ENCODE measurements at places on chromosomes 7 and 10. TPM values are rescaled to one million over a fixed set of nuclear protein-coding genes. Genes with fewer than 3 reads are reported as not detected.

- H3K36me3 ChIP-seq: peaks cover 4% of the 10 kb centered on the region
- peaks cover 13% of the 10 kb centered on the region for H3K27me3 ChIP-seq
- H3K4me3 ChIP-seq: no peak overlapping the region
Measured at GRCh38 chr7:956031-956430, 1.6 kb upstream of the ADAP1 start.

DNA sequence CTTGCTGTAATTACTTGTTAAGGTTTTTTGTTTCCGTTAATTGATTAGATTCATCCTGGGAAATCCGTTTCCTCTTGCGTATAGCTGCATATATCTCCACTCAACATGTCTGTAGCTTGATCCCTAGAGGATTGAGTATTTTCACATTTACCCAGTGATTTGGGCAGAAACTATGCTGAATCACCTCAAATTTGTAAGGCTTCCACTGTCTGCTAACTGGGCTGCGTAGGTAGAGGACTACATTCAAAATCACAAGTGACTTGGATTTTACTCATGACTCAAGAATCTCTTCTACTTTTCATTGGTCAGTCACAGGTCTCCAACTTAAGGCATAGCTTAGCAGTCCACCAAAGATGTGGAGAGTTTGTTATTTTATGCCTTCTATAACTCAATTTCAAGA, 141.8 kb downstream of the POLR1F start:
- H3K4me3 ChIP-seq: no peak overlapping the region
- no peak for DNase-seq
- no peak overlapping the region for H3K27ac ChIP-seq
- H3K4me1 ChIP-seq: no peaks in the 10 kb centered on the region
- no peaks in the 10 kb centered on the region for H3K27me3 ChIP-seq

DNA sequence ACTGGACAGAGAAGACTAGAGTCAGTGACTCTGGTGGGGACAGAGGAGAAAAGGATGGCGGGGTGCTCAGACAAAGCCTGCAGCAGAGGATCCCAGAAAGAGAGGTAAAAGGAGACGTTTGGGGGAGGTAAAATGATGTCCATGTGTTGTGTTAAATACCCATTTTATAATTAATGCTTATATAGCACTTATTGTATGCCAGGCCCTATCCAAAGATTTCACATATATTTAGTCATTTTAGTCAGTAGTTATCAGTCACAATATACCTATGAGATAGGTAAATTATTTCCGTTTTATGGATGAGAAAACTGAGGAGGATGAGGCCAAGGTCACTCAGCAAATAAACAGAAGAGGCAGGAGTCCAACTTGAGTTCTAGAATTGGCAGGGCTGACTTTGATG, 144.6 kb upstream of the SEMA3E start:
- DNase-seq: no peak
- no peaks in the 10 kb centered on the region for H3K36me3 ChIP-seq
- H3K27me3 ChIP-seq: no peaks in the 10 kb centered on the region
- H3K4me3 ChIP-seq: no peak overlapping the region
- H3K4me1 ChIP-seq: no peaks in the 10 kb centered on the region

DNA sequence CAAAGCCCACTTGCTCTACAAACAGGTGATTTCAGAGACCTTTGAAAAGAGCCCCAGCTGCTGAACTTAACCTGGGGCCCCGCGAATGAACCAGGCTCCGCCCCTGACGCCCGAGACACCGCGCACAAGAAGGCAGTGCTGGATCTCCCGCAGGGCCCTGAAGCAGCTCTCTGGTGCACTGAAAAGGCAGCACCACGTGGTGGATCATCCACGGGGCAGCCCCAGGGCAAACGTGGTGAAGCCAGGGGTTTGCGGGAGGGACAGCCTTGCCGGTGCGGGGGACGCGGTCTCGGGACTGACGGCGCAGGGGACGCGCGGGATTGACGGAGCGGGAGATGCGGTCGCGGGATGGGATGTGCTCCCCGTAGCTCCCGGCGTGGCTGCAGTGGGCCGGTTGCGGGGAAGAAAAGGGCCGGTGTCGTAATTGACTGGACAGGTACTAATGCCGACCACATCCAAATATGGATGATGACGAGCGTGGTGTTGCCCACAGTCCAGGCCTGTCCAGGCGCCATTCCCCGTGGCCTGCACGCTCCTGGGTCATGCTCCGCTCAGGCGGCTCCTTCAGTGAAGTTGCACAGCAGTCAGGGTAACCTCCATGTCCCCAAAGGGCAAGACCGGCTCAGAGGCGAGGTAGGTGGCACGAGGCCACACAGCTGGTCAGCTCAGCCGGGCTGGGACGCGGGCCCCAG, 421.1 kb downstream of the DNAJB6 start:
- no peak overlapping the region for H3K27ac ChIP-seq
- H3K4me1 ChIP-seq: no peaks in the 10 kb centered on the region
- H3K36me3 ChIP-seq: peaks cover 9% of the 10 kb centered on the region
- DNase-seq: no peak
- no peak overlapping the region for H3K4me3 ChIP-seq

DNA sequence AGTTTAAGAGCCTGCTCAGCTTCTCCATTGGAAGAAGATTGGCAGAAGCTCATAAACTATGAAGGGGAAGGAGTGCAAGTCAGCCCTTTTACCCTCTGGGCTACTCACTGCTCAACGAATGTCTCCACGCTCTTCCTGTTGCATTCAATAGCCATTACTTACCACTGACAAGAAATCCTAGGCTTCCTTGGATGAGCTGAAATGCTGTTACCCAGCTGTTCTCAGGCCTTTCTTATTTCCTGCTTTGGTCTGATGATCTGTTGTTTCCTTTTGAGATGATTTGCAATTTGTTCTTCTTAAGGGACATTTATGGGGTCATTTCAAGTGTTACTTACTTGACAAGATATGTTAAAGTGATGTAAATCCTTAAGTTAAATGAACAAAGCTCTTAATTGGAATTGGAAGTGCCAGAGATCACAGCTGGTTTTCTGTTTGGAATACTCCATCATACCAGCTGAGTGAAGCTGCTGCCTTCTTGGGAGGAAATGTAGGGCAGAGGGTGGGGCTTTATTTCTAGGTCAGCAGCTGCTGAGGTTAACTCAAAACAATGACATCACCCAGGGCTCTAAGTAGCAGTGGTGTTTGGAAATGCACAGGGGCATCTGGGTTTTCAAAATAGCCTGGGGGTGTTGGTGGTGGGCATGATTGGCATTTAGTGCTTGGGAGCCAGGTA, 170.0 kb downstream of the PRKCQ start:
- no peaks in the 10 kb centered on the region for H3K27me3 ChIP-seq
- peak overlapping the region; percentile 96 for H3K27ac ChIP-seq
- DNase-seq: peak; percentile 20
- H3K4me3 ChIP-seq: no peak overlapping the region

DNA sequence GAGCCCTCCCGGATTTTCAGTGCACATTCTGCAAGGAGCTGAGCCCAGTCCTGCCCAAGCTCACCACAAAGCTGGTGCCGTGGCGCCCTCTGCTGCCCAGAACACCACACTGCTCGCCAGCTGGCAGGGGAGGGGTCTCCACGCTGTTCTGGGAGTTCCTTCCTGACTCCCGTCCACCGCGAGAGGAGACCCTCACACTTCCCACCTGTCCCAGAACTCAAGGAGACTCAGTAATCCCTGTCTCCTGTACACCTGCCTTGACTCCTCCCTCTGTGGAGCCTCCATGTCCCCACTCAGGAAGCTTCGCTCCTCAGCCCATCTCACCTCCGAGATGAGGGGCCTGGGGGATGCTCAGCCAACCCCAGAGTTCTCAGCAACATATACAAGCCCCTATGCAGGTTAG, 11.3 kb downstream of the C10orf105 start:
- no peak overlapping the region for H3K4me3 ChIP-seq
- peaks cover 7% of the 10 kb centered on the region for H3K27me3 ChIP-seq
- H3K4me1 ChIP-seq: peaks cover 9% of the 10 kb centered on the region
- no peaks in the 10 kb centered on the region for H3K36me3 ChIP-seq
- no peak overlapping the region for H3K27ac ChIP-seq

- no peaks in the 10 kb centered on the region for H3K27me3 ChIP-seq
- no peaks in the 10 kb centered on the region for H3K36me3 ChIP-seq
- DNase-seq: no peak
- no peaks in the 10 kb centered on the region for H3K4me1 ChIP-seq
- H3K4me3 ChIP-seq: no peak overlapping the region
- no peak overlapping the region for H3K27ac ChIP-seq
Measured at GRCh38 chr7:158582089-158582456, 5.5 kb downstream of the PTPRN2 start.

GRCh38 chr7:146150153-146150552, 33.6 kb downstream of the CNTNAP2 start:
- H3K27me3 ChIP-seq: peaks cover 2% of the 10 kb centered on the region
- H3K4me3 ChIP-seq: no peak overlapping the region
- H3K27ac ChIP-seq: no peak overlapping the region
- DNase-seq: no peak
- H3K4me1 ChIP-seq: no peaks in the 10 kb centered on the region
- no peaks in the 10 kb centered on the region for H3K36me3 ChIP-seq

- no peak overlapping the region for H3K4me3 ChIP-seq
- no peak for DNase-seq
- H3K27ac ChIP-seq: peak overlapping the region; percentile 50
- peaks cover 22% of the 10 kb centered on the region for H3K36me3 ChIP-seq
- peaks cover 49% of the 10 kb centered on the region for H3K4me1 ChIP-seq
- peaks cover 12% of the 10 kb centered on the region for H3K27me3 ChIP-seq
Measured at GRCh38 chr10:13834581-13835286, 248.0 kb downstream of the PRPF18 start.

- DNase-seq: peak; percentile 48
- H3K36me3 ChIP-seq: no peaks in the 10 kb centered on the region
- no peaks in the 10 kb centered on the region for H3K4me1 ChIP-seq
- no peak overlapping the region for H3K4me3 ChIP-seq
Measured at GRCh38 chr7:29588900-29589696, 25.5 kb downstream of the PRR15 start.

GRCh38 chr7:105677410-105677730, 96.1 kb upstream of the EFCAB10 start:
- H3K36me3 ChIP-seq: no peaks in the 10 kb centered on the region
- no peak overlapping the region for H3K27ac ChIP-seq
- peaks cover 4% of the 10 kb centered on the region for H3K27me3 ChIP-seq
- no peak for DNase-seq

- no peak overlapping the region for H3K27ac ChIP-seq
- H3K36me3 ChIP-seq: no peaks in the 10 kb centered on the region
- no peaks in the 10 kb centered on the region for H3K27me3 ChIP-seq
- no peak for DNase-seq
- H3K4me1 ChIP-seq: no peaks in the 10 kb centered on the region
- H3K4me3 ChIP-seq: no peak overlapping the region
Measured at GRCh38 chr10:66378117-66378876, 547.5 kb upstream of the LRRTM3 start.

DNA sequence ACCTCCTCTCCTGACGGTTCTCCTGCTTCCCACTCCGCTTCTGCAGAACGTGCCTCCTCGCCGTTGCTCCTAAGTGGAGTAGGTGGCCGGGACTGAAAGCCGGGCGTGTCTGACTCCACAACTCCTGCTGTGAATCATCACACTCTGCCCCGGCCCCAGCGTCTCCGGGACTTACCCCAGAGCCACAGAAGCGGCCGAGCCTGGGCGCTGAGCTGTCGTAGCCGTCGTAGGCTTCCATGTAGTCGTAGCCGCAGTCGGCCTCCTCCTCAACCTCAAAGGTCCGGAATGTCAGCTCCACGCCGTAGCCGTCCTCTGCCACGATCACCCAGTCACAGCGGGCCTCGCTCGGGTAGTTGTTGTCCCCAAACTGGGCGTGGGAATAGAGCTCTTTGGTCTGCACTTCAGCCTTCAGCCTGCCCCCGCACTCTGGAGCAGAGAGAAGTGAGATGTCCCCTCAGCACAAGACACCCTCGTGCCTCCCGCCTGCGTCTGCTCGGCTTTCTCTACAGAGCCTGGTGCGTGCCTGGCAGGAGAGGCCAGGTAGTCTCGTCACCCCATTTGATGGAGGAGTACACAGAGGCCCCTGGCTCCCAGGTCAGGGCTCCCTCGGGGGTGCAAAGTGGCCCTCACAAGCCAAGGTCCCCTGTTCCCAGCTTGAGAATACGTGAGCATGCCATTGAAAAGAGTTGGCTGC, 11.2 kb upstream of the OPALIN start:
- H3K27ac ChIP-seq: no peak overlapping the region
- no peaks in the 10 kb centered on the region for H3K36me3 ChIP-seq
- no peaks in the 10 kb centered on the region for H3K4me1 ChIP-seq
- no peak overlapping the region for H3K4me3 ChIP-seq
- DNase-seq: no peak

DNA sequence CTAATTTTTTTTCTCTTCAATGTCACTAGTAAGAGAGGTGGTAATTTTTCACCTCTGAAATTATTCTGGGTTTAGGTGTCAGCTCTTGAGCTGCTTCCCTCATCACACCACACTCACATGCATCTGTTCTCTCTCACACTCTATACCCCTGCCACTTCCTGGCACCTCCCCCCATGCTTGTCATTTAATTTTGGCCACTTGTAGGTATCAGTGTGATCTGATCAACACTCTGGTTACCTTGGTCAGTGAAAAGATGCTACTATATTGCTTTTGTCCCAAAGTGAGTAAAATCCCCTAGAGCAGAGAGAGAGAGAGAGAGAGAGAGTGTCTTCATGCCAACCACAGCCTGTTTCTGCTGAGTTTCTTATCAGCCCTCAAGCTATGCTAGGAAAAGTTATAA, 42.5 kb downstream of the STK17A start:
- peaks cover 3% of the 10 kb centered on the region for H3K27me3 ChIP-seq
- no peak overlapping the region for H3K4me3 ChIP-seq
- DNase-seq: no peak
- no peak overlapping the region for H3K27ac ChIP-seq

DNA sequence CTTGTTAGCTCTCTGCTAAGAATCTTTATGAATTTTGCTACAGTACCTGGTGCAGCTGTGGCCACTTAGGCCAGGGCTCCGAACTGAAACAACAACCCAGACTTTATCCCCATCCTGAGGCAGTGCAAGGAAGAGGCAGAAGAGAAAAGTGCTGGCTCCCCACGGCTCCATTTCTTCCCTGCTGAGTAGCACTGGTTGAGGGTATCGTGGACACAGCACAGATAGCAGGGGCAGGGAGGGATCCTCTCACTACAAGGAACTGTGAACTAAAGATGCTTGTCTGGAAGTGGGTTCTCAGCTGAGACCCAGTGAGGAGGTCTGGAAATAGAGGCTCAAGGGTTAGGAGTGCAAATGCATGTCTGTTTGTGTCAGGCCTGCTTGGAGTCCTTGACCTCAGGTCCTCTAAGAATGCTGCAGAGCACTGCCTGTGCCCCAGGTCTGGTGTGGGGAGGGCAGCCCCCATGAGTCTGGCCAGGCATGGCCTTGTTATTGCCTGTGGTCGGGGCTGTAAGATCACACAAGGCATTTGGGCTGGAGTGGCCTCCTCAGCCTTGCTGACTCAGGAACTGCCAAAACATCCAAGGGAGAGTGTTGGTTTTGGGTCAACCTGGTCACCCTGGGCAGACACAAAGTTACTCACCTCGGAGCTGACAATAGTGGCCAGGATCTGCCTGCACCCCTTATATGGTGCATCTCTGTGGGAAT, 58.1 kb downstream of the DMBT1 start:
- no peak overlapping the region for H3K27ac ChIP-seq
- no peak for DNase-seq
- no peaks in the 10 kb centered on the region for H3K36me3 ChIP-seq
- no peak overlapping the region for H3K4me3 ChIP-seq
- peaks cover 7% of the 10 kb centered on the region for H3K27me3 ChIP-seq
- H3K4me1 ChIP-seq: peaks cover 3% of the 10 kb centered on the region

Gene GIMAP6
- total RNA-seq: 47.7 TPM

Gene ADCYAP1R1
- total RNA-seq: 39.3 TPM

Gene FRAT1
- 8.0 TPM for total RNA-seq

Gene PKD1L1
- total RNA-seq: 4.8 TPM

Gene NCF1
- total RNA-seq: 0.80 TPM

Gene RSU1
- 118 TPM for total RNA-seq

Gene CFAP70
- total RNA-seq: 1.7 TPM

Gene BAMBI
- total RNA-seq: 13.3 TPM

All from endothelial cell (in vitro differentiated cells).